ENCODE measurements at places on chromosomes 1 and 21.

GRCh38 chr1:231099996-231100767 is 60.1 kb upstream of the FAM89A start:
- DNase-seq = no peak

DNA sequence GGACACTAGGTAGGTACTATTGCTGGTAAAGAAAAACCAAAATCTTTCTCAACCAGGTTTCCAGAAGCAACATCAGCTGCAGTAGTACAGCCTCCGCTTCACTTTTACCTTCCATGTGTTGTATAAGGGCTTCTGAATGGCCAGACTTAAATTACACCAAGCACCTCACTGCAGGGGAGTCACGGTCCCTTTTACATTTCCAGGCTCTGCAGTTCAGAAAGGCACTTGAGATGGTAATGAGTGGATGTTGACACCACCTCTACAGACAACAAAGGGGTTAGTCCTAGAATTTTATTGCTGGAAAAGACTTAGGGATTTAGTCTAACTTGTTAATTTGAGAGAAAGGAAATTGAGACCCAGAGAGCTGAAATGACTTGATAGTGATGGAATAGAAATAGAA is 12.0 kb upstream of the DUSP12 start:
- no peak for DNase-seq

DNA sequence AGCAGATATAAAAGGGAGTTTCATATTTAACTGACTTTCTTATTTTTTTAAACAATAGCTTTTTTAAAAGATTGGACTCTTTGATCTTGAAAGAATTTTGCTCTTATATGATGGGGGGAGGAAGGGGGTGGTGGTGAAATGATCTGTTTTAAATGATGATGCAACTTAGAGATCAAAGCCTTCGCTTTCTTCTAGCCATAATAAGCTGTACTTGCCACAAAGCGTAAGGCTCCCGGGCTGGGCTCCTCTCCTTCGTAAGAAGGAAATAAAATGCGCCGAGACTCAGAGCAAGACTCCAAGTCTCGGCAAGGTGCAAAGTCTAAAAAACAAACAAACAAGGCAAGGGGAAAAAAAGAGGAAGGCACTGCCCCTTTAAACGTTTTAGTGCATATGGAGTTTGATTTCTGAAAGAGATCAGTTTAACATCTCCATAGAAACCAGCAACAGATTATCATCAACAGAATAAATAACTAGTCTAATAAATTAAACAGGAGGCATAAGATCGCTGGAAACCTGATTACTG is 3.3 kb downstream of the CASZ1 start:
- DNase-seq = peak; percentile 33

- DNase-seq = peak; percentile 47
Measured at GRCh38 chr1:11961230-11961629, 19.0 kb upstream of the MFN2 start.

DNA sequence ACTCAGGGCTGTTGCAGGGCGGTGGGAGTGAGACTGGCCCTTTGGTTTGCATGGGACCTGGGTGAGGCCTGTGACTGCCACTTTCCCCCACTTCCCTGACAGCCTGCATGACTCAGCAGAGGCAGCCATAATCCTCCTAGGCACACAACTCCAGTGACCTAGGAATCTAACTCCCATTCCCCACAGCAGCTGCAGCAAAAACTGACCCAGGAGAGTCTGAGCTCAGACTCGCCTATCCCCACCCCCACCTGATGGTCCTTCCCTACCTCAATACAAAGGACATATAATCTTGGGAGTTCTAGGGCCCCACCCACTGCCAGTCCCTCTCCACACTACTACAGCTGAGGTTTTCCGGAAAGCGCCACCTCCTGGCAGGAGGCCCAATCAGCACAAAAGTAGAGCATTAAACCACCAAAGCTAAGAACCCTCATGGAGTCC is 26.7 kb downstream of the NDC1 start:
- DNase-seq = no peak

DNA sequence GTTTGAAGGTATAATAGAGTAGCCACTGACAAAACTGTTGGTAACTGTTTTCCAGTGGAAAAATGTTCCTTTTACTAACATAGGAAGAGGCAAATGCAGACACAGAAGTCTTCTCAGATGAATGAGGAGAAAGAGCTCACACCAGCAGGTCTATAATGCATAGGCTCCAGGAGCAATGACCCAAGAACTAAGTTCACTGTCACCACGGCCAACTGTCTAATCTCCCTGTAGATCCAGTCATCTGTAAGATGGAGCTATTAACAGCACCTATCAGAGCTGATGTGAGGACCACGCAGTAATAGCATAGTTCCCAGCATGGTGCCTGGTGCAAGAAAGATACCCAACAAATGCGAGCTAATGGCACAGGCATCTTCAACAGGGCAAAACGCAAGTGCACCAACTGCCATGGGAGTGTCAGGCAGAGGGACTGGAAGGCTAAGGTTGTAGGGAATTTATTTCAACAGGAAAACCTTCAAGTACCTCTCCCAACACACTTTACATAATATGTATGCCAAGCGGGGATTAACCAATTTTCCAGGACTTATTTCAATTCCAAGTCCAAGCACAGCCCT is 12.9 kb downstream of the GNB1 start:
- DNase-seq = no peak

GRCh38 chr21:46136739-46137349 is 18.5 kb downstream of the FTCD start:
- no peak for DNase-seq

GRCh38 chr1:212495766-212496494 is 63.2 kb downstream of the NENF start:
- no peak for DNase-seq

- DNase-seq = peak; percentile 7
Measured at GRCh38 chr1:57013522-57013921, 47.7 kb upstream of the C8B start.

DNA sequence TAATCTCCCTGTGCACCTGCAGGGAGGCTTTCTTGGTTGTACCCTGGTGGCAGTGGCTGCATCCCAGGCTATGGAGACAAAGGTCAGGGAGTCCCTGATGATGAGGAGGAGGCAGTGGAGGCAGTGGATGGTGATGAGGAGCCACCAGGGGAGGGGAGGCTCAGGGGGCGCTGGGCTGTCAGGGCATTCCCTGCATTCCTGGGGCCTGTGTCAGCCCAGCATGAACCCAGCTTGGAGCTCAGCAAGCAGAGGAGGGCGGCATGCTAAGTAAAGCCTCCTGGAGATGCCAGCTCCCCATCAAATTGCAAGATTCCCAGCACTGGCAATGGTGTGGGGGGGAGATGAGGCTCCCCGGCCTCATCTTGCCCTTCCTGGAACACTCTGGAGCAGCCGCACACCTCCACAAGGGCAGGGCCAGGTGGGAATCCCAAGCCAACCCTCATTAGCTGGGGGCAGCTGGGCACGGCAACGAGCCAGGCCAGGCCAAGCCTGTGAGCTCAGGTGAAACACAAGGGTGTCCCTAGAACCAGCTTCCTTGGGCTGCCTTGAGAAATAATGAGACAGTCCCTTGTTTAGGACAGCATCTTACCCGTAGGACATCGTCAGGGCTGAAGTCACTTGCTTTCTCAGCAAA is 469.5 kb downstream of the MATN1 start:
- DNase-seq = no peak

- no peak for DNase-seq
Measured at GRCh38 chr1:54844564-54844963, 42.4 kb downstream of the DHCR24 start.
